ENCODE measurements at places on chromosomes 2 and 18.

- DNase-seq = peak; percentile 68
These were observed 169.2 kb downstream of the CDH20 start for GRCh38 chr18:61502472-61502871.

DNA sequence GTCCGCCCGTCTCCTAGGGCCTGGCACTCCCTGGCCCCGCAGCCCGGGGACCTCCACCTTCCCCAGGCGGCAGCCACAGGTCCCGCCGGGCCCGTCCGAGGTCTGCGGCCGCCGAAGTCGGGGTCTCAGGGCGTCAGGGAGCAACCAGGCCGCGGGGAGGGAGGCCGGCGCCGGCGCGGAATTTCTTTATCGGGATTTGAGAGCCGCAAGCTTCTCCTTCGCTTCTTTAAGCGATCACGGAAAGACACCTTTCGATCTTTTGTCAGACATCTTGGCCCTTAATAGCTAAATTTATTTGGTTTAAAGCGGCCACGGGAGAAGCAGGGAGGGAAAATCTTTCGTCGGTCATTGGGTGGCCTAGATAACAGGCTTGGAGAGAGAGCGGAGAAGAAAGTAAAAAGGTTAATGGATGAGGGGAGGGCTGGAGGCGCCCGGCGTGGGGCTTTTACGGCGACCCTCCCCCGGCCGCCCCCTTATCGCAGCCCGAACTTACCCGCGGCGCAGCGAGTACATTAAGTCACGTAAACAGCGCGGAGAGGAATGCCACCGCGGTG lies 4.3 kb upstream of the GATA6 start:
- DNase-seq = no peak

DNA sequence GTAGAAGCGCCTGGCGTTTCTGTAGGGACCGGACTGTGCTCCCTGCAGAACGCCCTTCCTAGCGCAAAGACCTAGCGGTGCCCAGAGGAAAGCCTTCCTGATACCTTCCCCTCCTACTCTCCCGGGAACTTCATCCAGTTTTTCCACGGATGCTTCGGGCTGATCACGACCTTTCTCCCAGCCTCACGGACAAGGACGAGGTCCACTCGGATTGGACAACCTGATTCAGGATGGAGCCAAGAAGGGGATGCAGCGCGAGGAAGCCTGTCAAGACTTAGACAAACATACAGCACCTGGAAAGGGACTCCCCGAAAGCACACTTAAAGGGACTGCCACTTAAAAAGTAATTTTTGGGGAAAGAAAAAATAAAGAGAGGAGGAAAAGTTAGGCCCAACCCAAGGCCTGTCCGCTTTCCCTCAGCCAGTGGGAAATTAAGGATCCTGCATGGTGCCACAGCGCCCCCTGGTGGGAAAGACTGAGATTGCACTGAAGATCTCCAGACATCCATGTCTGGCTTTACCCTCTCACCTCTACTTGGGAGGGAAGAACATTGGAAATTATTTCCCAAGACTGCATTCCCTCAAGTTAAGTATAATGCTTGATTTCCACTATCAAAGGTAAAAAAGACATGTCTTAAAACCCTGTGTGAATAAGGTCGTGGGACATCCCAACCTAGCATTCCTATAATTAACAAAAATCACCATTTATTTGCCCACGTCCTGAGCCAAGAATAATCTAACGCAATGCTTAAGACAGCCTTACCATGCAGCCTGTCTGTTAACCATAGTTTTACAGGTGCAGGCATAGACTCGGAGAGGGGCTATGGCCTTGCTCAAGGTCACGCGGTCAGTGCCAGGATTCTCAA lies 13.4 kb upstream of the COPS8 start:
- DNase-seq = peak; percentile 45

GRCh38 chr2:201574766-201575165 lies 68.5 kb downstream of the TMEM237 start:
- DNase-seq = no peak

- no peak for DNase-seq
These were observed 148.2 kb downstream of the NDUFA10 start for GRCh38 chr2:239876948-239877289.

DNA sequence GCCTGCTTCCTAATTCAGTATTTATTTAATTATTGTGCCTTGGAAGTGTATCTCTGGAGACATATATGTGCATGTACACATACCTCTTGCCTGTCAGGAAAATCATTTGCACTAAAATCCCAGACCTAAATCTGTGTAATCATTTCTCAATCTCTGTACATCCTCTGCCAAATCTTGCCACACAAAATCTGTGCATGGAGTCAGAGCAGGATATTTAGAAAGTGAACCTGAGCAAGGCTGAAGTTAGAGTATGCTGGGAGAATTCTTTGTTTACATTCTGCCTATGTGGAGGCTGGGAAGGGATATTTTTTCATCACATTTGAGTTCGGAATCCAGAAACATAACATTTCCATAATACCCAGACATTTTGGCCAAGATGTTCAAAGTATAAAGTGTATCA lies 9.3 kb downstream of the XRCC5 start:
- DNase-seq = no peak

GRCh38 chr2:209383212-209383611 lies 40.6 kb upstream of the MAP2 start:
- DNase-seq = peak; percentile 72
